Spinal cord (tissue), 10 donors: ENCODE measurements at places on chromosomes 1 and 21. TPM values are rescaled to one million over a fixed set of nuclear protein-coding genes. Genes with fewer than 3 reads are reported as not detected.

Gene GOLT1A
- total RNA-seq: 2.4 TPM

Gene GMEB1
- total RNA-seq: 7.3 TPM

Gene CD5L
- total RNA-seq: 0.11 TPM

Gene SPRR1B
- not detected for total RNA-seq

Gene ERICH3
- total RNA-seq: 12.9 TPM

Gene TPTE
- not detected for total RNA-seq

Gene ATP5PB
- 409 TPM for total RNA-seq

Gene C8B
- 0.06 TPM for total RNA-seq

Gene NBPF12
- 21.9 TPM for total RNA-seq

Gene AVPR1B
- 0.17 TPM for total RNA-seq

Gene OLFML2B
- 17.3 TPM for total RNA-seq

Gene PDE9A
- total RNA-seq: 13.4 TPM

GRCh38 chr1:11841245-11842153 lies 6.1 kb downstream of the NPPA start:
- peaks cover 86% of the 10 kb centered on the region for H3K36me3 ChIP-seq
- H3K4me1 ChIP-seq: peaks cover 18% of the 10 kb centered on the region
- no peaks in the 10 kb centered on the region for H3K27me3 ChIP-seq
- DNase-seq: no peak

- no peaks in the 10 kb centered on the region for H3K27me3 ChIP-seq
- H3K36me3 ChIP-seq: peaks cover 11% of the 10 kb centered on the region
- no peak overlapping the region for H3K27ac ChIP-seq
- DNase-seq: no peak
- no peak overlapping the region for H3K4me3 ChIP-seq
Measured at GRCh38 chr1:171738911-171739310, 3.0 kb downstream of the VAMP4 start.

DNA sequence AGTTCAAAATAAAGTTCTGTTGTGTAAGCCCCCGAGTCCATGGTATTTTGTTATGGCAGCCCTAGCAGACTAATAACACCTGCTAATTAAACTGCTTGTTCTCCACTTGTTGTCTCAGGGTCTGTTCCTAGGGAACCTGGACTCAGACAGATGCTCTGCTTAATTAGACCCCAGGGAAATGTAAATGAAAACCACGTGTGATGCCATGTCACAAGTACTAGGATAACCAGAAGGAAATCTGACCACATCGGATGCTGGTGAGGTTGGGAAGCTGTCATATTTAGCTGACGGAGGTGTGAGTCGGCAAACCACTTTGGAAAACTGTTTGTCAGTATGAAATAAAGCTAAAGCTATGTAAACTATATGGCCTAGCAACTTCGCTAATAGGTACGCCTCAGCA lies 19.6 kb downstream of the EDN2 start:
- H3K27me3 ChIP-seq: no peaks in the 10 kb centered on the region
- H3K27ac ChIP-seq: no peak overlapping the region
- no peak overlapping the region for H3K4me3 ChIP-seq
- no peaks in the 10 kb centered on the region for H3K36me3 ChIP-seq

- DNase-seq: no peak
- H3K27me3 ChIP-seq: no peaks in the 10 kb centered on the region
- no peaks in the 10 kb centered on the region for H3K4me1 ChIP-seq
- H3K4me3 ChIP-seq: no peak overlapping the region
Measured at GRCh38 chr1:97909266-97909665, 11.6 kb downstream of the DPYD start.

GRCh38 chr1:181204530-181204929 lies 116.0 kb downstream of the IER5 start:
- no peaks in the 10 kb centered on the region for H3K27me3 ChIP-seq
- DNase-seq: no peak
- no peak overlapping the region for H3K27ac ChIP-seq
- peaks cover 24% of the 10 kb centered on the region for H3K4me1 ChIP-seq
- no peak overlapping the region for H3K4me3 ChIP-seq

DNA sequence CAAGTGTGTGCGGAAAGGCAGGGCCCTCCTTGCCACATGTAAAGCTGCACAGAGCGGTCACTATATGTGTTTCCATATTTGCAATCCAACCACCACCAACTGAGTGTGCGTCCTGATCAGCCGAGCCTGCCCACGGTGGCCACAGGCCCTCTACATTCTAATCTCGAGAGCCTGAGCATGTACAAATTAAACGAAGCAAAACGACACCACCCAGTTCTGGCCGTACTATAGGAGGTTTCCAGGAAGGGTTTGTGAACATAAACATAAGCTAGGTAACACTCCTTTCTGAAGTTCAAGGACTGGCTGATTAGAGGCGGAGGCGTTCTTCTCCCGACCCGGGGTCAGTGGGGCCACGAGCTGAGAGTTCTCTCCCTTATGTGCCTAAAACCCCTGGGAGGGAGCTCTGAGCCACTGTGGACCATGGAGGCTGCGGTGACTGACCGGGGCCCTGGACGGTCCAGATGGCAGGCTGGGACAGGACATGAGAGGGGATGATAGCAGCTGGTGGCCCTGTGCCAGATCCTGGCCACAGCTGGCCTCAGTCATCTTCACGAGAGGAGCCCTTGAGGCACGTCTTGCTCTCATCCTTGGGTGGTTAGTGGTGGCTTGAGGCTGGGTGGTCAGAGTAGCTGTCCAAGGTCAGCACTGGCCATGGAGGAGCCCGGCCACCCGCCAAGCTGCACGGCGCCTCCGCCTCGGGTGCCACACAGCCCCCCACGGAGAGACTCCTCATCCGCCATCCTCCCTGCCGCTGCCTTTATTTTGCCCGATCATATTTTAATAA lies 39.1 kb upstream of the TRAPPC10 start:
- no peak overlapping the region for H3K4me3 ChIP-seq
- no peaks in the 10 kb centered on the region for H3K27me3 ChIP-seq
- peaks cover 76% of the 10 kb centered on the region for H3K36me3 ChIP-seq
- no peak for DNase-seq
- H3K27ac ChIP-seq: no peak overlapping the region

- no peak for DNase-seq
- no peaks in the 10 kb centered on the region for H3K36me3 ChIP-seq
- no peak overlapping the region for H3K27ac ChIP-seq
- peaks cover 14% of the 10 kb centered on the region for H3K4me1 ChIP-seq
- peaks cover 4% of the 10 kb centered on the region for H3K27me3 ChIP-seq
- no peak overlapping the region for H3K4me3 ChIP-seq
Measured at GRCh38 chr1:179807691-179808485, 64.8 kb downstream of the FAM163A start.

- peaks cover 5% of the 10 kb centered on the region for H3K4me1 ChIP-seq
- no peaks in the 10 kb centered on the region for H3K27me3 ChIP-seq
- DNase-seq: no peak
- H3K27ac ChIP-seq: no peak overlapping the region
- H3K36me3 ChIP-seq: no peaks in the 10 kb centered on the region
Measured at GRCh38 chr1:22273686-22274681, 131.1 kb upstream of the WNT4 start.

DNA sequence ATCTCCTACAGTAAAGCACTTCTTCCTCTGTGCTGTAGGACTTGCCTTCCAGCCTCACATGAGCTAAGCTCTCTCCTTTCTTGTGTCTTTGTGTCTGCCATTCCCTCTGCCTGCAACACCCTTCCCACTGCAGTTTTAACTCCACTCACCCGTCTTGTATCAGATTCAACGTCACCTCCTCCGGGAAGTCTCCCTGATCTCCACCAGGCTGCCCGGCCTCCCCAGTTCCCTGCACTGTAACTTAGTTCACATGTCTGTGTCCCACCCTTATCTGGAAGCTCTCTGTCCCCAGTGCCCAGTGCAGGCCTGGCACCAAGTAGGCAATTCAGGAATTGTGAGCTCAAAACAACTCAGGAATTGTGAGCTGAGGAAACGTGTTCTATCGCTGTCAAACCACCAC lies 96.4 kb downstream of the GLIS1 start:
- DNase-seq: no peak
- H3K27me3 ChIP-seq: no peaks in the 10 kb centered on the region
- H3K4me3 ChIP-seq: no peak overlapping the region
- peaks cover 7% of the 10 kb centered on the region for H3K4me1 ChIP-seq
- peaks cover 2% of the 10 kb centered on the region for H3K36me3 ChIP-seq

- no peak for DNase-seq
- no peaks in the 10 kb centered on the region for H3K27me3 ChIP-seq
- no peak overlapping the region for H3K4me3 ChIP-seq
- no peak overlapping the region for H3K27ac ChIP-seq
- H3K4me1 ChIP-seq: peaks cover 24% of the 10 kb centered on the region
- peaks cover 7% of the 10 kb centered on the region for H3K36me3 ChIP-seq
Measured at GRCh38 chr1:203089651-203090045, 3.8 kb upstream of the MYOG start.

DNA sequence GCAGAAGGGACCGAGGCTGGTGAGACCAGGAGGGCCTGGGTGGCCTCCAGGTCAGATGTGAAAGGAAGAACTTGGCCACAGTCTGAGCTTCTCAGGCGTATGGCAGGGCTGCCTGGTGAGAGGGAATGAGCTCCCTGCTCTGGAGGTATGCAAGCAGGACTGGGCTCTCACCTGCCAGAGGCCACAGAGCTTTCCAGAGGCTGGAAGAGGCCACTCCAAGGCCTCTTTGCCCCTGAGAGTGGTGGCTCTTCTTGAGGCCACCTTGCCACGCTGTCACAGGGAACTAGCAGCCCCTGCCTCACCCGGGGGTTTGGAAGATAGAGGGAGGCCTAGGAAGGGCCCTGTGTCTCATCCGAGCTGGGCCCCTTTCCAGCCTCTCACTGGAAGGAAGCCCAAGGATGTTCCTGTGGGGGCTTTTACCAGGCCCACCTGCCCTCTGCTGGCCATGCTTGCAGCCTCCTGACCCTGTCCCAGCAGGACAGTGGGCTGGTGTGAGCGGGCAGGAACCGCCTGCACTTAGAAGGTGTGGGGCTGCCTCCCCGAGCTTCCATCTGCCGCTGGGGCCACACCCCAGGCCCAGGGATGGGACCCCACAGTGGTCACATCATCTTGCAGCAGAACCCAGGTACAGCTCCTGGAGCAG lies 10.0 kb downstream of the PCSK9 start:
- no peaks in the 10 kb centered on the region for H3K27me3 ChIP-seq
- H3K4me1 ChIP-seq: peaks cover 28% of the 10 kb centered on the region
- no peak for DNase-seq
- no peak overlapping the region for H3K27ac ChIP-seq
- no peak overlapping the region for H3K4me3 ChIP-seq

GRCh38 chr1:231460614-231461013 lies 38.5 kb upstream of the EGLN1 start:
- no peaks in the 10 kb centered on the region for H3K4me1 ChIP-seq
- no peaks in the 10 kb centered on the region for H3K27me3 ChIP-seq
- H3K4me3 ChIP-seq: no peak overlapping the region
- H3K27ac ChIP-seq: no peak overlapping the region
- DNase-seq: no peak
- H3K36me3 ChIP-seq: no peaks in the 10 kb centered on the region

- no peaks in the 10 kb centered on the region for H3K4me1 ChIP-seq
- no peaks in the 10 kb centered on the region for H3K36me3 ChIP-seq
- H3K4me3 ChIP-seq: no peak overlapping the region
- no peak for DNase-seq
- H3K27me3 ChIP-seq: peaks cover 2% of the 10 kb centered on the region
Measured at GRCh38 chr1:18778437-18778836, 81.0 kb downstream of the TAS1R2 start.

GRCh38 chr1:117026361-117026760 lies 24.8 kb downstream of the CD101 start:
- no peaks in the 10 kb centered on the region for H3K4me1 ChIP-seq
- H3K27ac ChIP-seq: no peak overlapping the region

GRCh38 chr1:155513300-155513916 lies 49.2 kb downstream of the ASH1L start:
- H3K4me3 ChIP-seq: no peak overlapping the region
- no peaks in the 10 kb centered on the region for H3K4me1 ChIP-seq
- H3K27ac ChIP-seq: no peak overlapping the region
- no peak for DNase-seq
- peaks cover 6% of the 10 kb centered on the region for H3K36me3 ChIP-seq

GRCh38 chr1:183198463-183198862 lies 12.4 kb downstream of the LAMC2 start:
- H3K4me3 ChIP-seq: no peak overlapping the region
- H3K27ac ChIP-seq: no peak overlapping the region
- H3K4me1 ChIP-seq: no peaks in the 10 kb centered on the region
- H3K36me3 ChIP-seq: no peaks in the 10 kb centered on the region
- no peak for DNase-seq

DNA sequence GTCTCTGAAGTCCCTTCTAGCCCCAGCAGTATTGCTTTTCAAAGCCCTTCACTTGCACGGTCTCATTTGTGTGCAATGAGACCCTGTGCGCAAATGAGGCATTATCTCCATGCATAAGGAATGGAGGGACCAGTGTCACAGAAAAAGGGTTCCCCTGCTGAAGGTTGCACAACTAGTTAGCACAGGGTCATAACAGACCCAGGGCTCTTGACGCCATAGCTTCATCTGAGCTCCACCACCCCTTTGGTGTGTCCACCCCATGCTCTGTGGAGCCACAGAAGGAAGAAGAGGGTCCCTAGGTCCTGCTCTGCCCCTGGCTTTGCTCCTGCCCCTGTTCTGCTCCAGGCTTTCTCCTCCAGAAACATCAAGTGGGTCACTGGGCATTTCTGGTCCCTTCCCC lies 12.6 kb downstream of the SH2D2A start:
- no peak overlapping the region for H3K27ac ChIP-seq
- H3K27me3 ChIP-seq: no peaks in the 10 kb centered on the region
- peaks cover 27% of the 10 kb centered on the region for H3K4me1 ChIP-seq
- no peak overlapping the region for H3K4me3 ChIP-seq
- peaks cover 38% of the 10 kb centered on the region for H3K36me3 ChIP-seq

GRCh38 chr1:77888781-77889642 lies 588 bp downstream of the NEXN start:
- no peaks in the 10 kb centered on the region for H3K36me3 ChIP-seq
- peaks cover 9% of the 10 kb centered on the region for H3K4me1 ChIP-seq
- H3K27ac ChIP-seq: peak overlapping the region; percentile 90
- DNase-seq: peak; percentile 17
- H3K4me3 ChIP-seq: peak overlapping the region; percentile 72
- no peaks in the 10 kb centered on the region for H3K27me3 ChIP-seq

DNA sequence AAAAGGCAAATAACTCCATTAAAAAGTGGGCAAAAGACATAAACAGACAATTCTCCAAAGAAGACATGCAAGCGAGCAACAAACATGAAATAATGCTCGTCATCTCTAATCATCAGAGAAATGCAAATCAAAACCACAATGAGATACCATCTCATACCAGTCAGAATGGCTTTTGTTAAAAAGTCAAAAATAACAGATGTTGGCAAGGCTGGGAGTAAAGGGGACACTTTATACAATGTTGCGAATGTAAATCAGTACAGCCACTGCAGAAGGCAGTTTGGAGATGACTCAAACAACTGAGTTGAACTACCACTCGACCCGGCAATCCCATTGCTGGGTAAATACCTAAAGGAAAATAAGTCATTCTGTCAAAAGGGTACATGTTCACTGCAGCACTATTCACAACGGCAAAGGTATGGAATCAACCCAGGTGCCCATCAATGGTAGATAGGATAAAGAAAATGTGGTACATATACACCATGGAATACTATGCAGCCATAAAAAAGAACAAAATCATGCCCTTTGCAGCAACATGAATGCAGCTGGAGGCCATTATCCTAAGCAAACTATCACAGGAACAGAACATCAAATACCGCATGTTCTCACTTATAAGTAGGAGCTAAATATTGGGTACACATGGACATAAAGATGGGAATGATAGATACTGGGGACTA lies 25.9 kb downstream of the TSPAN2 start:
- no peak overlapping the region for H3K4me3 ChIP-seq
- H3K27ac ChIP-seq: no peak overlapping the region
- H3K4me1 ChIP-seq: no peaks in the 10 kb centered on the region
- H3K27me3 ChIP-seq: no peaks in the 10 kb centered on the region
